ENCODE measurements at places on chromosomes 7 and 10. TPM values are rescaled to one million over a fixed set of nuclear protein-coding genes. Genes with fewer than 3 reads are reported as not detected.

GRCh38 chr7:128856001-128856718 lies 6.5 kb upstream of the ATP6V1F start:
- DNase-seq, result no peak

- DNase-seq, result peak; percentile 62
Measured at GRCh38 chr7:80307227-80307856, 172.7 kb downstream of the GNAI1 start.

DNA sequence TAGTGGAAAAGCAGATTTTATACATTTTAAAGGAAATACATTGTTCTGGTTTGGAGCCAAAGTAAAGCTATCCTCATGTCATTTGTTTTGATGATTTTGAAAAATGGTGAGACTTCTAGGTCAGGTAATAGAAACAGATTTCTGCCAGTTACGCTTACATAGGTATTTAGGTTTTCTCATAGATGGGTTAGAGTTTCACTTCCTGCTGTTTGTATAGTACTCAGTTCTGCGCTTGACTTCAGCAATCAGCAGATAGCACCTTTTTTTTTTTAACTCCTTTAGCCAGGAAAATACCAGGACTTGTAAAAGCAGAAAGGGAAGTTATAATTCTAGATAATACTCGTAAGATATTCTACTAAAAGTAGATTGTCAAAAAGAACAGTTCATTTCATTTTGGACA lies 209.8 kb upstream of the POM121L12 start:
- DNase-seq, result no peak

- no peak for DNase-seq
Measured at GRCh38 chr10:44863344-44864047, 47.6 kb upstream of the TMEM72 start.

- no peak for DNase-seq
Measured at GRCh38 chr7:135343361-135343760, 109.7 kb downstream of the STRA8 start.

GRCh38 chr10:107618504-107618994 lies 454.0 kb upstream of the SORCS1 start:
- DNase-seq, result peak; percentile 89

- DNase-seq, result peak; percentile 50
Measured at GRCh38 chr7:90345595-90346335, 751 bp upstream of the GTPBP10 start.

DNA sequence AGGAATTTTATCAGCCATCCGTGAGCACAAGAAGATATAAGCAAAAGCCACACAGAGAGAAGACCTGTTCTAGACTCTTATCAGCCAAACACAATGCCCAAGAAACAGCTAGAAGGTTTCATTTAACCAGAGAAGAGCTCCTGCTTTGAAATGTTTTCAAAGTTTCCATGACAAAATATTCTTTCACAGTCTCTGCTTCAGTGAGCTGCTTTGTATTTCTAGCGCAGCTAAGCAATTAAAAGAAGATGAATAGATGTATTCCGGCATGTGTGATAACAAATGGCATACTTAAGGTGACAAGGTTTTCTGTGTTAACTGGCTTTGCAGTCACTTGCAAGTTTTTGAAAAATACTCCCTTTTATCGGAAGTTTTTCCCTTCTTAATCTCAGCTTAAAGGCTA lies 78.9 kb upstream of the NXPH1 start:
- DNase-seq, result no peak

Gene MYPN
- not detected for total RNA-seq

DNA sequence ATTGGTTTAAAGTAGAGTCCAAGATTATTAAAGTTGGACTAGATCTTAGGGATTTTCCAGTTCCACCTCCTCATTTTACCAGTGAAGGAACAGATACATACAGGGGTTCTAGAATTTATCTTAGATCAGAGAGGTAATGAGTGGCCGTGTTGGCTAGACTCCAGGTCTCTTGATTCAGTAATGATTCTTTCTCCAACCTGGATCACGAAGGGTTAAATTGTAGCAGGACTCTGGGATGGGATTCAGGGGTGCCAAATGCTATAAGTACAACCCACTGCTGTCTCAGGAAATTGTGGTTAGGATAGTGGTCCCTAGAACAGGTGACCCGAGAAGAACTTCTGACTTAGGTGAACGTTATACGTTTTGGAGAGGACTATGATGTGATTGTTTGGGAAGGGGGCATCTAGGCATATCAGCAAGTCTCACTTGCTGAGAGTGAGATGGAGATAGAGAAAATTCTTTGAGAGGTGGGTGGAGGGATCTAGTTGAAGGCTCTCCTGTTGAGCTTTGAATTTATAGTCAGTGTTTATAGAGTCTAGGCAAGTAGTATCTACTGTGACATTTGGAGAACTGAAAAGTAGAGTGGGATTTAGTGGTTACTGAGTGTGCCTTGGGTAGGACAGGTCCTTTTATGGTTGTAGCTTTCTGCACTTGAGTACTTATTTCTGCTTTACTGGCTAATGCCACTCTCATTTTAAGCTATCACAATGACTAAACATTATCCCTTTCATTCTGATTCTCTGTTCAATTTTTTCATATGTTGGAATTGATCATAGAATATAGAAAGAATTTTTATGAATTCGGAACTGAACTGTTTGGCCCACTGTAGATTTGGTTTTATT lies 58.3 kb downstream of the ST7 start:
- no peak for DNase-seq

- DNase-seq, result no peak
Measured at GRCh38 chr7:128191136-128191844, 49.8 kb upstream of the LEP start.

GRCh38 chr10:24574578-24575155 lies 149.0 kb downstream of the ARHGAP21 start:
- DNase-seq, result no peak

- DNase-seq, result no peak
Measured at GRCh38 chr10:91711885-91712680, 79.2 kb upstream of the PPP1R3C start.

GRCh38 chr10:121307411-121307980 lies 290.7 kb downstream of the FGFR2 start:
- peak; percentile 96 for DNase-seq

GRCh38 chr10:80598951-80599350 lies 61.2 kb downstream of the SH2D4B start:
- no peak for DNase-seq

DNA sequence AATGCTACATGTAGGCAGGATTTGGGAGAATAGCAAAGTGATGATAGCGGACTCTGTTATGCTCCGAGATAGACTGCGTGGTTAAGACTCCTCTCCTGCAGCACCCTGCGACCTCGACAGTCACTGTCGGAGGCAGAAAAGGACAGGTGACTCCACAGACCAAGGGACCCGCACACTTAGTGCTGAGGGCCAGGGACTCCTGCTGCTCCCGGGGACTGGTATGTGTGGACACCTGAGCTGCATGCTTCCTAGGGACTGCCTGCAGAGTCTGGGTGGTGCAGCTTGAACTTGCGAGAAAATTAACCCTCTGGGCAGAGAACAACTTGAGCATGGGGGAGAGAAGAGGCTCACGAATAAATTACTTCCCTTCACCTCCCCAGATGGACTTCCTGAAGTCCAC lies 407.1 kb upstream of the PFKP start:
- no peak for DNase-seq

- DNase-seq, result peak; percentile 43
Measured at GRCh38 chr10:117373823-117374505, 1.3 kb downstream of the PDZD8 start.

DNA sequence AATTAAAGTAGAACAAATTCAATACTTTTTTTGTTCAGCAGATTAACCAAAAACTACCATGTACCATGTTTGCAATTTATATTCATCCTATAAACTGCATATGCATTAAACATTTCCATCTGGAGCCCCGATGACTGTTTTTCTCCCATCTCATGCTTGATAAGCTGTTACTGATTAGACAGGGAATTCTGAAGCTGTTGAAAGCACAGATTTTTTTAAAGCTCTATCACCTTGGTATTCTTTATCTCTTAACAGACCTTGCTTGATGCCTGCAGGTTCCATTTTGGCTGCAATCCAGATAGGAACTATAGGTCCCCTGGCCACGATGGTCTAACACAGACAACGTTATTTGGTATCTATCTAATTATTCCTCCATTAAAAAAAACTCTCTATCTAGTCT lies 961.7 kb downstream of the CNTNAP2 start:
- no peak for DNase-seq

DNA sequence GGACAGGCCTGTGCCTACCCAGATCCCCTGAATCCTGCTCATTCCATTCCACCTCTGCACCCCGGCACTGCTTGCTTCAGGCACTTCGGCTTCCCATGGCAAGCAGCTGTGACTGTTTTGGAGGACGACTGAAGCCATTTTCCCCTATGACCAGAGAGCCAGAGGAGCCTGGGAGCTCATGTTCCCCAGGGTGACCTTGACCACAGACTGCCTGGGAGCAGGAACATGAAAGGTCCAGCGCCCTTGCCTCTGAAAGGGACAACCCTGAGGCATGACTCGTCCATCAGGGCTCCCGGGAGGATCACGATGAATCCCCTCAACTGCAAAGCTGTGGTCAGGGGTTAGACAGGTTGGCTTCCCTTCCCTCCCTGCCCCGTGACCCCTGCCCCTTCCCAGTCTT lies 16.7 kb upstream of the HMX3 start:
- DNase-seq, result no peak
